ENCODE measurements at places on chromosomes 3 and 15.

DNA sequence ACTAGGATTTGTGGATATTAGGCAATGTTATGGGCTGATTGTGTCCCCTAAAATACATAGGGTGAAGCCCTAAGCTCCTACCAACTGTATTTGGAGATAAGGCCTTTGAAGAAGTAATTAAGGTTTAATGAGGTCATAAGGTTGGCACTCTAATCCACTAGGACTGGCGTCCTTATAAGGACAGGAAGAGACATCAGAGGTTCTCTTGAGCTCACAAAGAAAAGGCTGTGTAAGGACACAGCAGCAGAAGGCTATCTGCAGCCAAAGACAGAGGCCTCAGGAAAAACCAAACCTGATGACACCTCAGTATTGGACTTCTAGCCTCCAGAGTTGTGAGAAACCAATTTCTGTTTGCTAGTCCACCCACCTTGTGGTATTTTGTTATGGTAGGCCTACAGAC, 416.7 kb downstream of the ZBTB20 start:
- DNase-seq, result no peak

DNA sequence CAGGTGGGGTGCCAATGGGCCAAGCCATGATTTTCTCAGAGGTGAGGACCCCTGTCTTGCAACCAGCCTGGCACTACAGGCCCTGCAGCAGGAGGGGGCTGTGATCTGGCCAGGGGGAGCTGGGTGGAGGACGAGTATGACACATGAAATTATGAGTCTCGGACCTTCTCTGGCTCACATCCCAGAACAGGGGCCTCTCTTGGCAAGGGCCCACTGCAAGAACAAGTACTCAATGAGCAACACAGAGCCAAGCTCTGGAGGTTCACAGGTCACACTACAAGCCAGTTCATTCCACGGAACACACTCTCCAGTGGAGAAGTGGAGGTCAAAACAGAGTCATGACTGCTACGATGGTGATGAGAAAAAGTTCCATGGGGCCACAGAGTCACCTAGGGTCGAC, 28.3 kb downstream of the CCDC32 start:
- no peak for DNase-seq

DNA sequence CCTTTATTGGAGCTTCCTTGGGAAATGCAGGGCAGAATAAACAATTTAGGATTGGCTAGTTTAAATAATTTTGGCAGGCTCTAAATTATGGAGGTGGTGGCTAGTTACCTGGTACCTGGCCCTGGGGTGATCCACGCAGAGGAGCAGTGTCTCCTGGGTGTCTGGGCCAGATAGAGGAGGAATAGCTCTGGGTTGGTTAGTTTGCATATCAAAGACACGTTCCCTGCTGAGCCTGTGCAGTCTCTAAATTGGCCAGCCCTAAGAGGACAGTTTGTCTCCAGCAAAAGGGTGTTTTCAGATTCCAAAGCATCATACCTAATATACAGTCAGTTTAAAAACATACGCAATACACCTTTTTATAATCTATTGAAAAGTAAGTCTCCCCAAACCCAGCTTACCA, 333.3 kb upstream of the TPM1 start:
- no peak for DNase-seq

GRCh38 chr3:99410789-99411311, 227.5 kb upstream of the COL8A1 start:
- no peak for DNase-seq

DNA sequence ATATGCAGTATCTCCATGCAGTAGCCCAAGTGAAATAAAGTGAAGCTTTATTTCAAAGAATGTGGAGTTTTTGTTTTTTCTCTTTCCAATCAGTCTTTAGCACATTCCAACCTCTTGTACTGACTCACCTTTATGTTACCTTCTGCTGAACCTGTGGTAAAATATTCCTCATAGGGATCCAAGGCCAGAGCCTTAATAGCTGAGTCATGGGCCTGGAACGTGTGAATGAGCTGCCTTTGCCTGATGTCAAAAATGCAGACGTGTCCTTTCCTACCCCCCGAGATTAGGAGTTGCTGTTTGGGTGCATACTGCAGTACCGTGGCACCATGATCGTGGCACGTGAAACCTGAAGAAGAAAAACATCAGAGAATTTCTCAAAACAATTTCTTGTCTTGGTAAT, 108.5 kb downstream of the GLDN start:
- DNase-seq, result no peak

DNA sequence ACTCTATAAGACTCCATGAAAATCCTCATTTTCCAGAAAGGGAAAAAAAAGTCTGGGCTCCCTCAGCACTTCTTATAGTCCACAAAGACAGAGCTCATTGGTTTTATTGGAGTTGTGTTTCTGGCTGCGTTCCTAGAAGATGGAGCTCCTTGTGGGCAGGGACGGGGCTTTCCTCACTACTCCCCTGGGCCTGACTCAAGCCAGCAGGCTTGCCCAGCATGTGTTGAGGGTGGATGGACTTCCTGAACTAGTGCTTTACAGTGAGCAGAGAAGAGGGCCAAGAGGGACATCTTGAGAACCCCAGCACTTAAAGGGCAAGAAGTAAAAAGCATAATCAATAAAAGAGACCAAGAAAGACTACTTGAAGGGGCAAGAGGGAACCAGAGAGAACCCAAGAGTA, 43.2 kb upstream of the EPHB1 start:
- no peak for DNase-seq

- DNase-seq, result no peak
Measured at GRCh38 chr3:49415931-49416601, 3.8 kb downstream of the TCTA start.

- no peak for DNase-seq
Measured at GRCh38 chr3:47870702-47871260, 67.8 kb downstream of the DHX30 start.

- DNase-seq, result no peak
Measured at GRCh38 chr3:106816838-106817237, 560.4 kb upstream of the CCDC54 start.

GRCh38 chr3:185792955-185793354, 31.9 kb downstream of the IGF2BP2 start:
- DNase-seq, result no peak

GRCh38 chr3:16288664-16289063, 23.7 kb downstream of the OXNAD1 start:
- no peak for DNase-seq

DNA sequence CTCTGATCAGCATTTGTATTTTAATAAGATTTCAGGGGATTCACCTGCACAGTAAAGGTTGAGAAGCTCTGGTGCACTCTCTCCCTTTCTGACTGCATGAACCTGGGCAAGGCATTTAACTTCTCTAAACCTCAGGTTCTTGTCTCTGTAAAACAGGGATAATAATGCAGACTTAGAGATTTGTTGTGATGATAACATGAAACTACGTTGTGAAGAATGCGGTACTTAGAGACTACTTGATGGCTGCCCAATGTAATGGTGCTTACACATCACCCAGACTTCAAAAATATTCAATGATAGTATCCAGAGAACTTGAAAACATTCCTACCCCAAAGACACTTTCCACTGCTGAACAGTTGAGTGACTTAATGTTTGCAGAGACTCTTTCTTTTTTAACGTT, 19.8 kb upstream of the TNFSF10 start:
- DNase-seq, result no peak

- no peak for DNase-seq
Measured at GRCh38 chr15:63034578-63034977, 8.0 kb upstream of the TPM1 start.

DNA sequence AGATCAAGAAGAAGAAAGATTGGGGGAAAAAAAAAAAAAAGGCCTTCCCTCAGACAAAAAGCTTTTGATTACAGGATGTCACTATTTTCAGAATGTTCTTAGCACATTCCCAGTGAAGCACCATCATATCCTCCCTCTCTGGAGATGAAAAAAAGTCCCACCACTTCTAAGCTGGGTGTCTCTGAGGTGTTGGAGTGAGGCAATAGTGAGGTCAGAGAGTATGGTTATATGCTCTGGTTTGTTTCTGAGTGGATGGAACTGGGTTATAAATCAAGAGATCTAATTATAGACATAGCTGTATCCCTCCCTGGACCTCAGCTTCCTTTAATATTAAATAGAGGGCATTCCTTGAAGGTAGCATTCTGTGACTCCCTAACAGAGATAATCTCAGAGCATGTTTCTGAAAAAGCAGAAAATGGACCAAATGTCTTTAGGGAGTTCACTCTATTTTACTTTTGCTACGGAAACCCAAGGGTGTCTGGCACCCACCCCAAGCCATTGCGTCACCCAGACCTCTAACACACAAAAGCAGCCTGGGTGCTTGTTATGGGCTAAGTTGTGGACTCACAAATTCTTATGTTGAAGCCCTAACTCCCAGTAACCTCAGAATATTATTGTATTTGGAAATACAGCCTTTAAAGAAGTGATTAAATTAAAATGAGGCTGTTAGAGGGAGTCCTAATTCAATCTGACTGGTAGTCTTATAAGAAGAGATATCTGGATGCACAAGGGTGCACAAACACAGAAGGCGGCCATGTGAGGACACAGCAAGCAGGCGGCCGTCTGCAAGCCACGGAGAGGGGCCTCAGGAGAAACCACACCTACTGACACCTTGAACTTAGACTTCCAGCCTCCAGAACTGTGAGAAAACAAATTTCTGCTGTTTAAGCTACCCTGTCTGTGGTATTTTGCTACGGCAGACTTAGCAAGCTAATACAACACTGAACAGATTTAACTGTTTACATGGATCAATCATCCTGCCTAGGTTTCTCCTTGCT, 81.5 kb downstream of the MB21D2 start:
- no peak for DNase-seq

GRCh38 chr3:124818398-124819091, 68.6 kb downstream of the ITGB5 start:
- DNase-seq, result no peak

DNA sequence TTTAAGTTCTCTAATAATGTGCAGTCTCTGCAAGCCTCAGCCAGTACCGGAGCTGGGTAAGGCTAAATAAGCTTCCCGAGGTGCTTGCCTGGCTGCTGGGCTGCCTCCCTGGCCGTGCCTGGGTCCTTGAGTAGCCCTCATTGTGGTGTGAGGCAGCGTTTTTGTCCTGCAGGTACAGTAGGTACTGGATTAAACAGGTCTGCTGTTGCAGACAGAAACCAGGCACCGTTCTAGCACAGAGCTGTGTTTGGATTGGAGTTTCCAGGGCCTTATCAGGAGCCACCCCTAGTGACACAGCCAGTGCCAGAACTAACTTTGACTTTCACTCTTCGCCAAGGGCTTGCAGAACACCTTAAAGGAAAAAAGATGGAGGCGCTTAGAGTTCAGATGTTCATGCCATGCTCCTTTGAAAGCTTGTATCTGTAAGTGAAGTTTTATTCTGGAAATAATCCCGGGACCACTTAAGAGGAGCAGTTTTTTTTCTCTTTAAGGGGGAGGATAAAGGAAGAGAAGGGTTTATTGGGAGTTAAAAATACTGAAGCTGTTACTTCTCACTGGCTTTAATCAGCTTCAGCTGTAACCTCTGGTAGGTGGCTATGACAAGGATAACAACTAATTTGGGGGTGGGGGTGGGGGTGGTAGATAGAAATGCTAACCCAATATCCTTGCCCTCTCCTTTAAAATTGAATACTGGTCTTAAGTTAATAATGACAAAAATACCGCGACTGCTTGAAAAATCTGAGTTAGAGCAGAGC, 126.8 kb downstream of the MITF start:
- no peak for DNase-seq

- DNase-seq, result no peak
Measured at GRCh38 chr3:46852839-46853355, 10.3 kb downstream of the MYL3 start.

DNA sequence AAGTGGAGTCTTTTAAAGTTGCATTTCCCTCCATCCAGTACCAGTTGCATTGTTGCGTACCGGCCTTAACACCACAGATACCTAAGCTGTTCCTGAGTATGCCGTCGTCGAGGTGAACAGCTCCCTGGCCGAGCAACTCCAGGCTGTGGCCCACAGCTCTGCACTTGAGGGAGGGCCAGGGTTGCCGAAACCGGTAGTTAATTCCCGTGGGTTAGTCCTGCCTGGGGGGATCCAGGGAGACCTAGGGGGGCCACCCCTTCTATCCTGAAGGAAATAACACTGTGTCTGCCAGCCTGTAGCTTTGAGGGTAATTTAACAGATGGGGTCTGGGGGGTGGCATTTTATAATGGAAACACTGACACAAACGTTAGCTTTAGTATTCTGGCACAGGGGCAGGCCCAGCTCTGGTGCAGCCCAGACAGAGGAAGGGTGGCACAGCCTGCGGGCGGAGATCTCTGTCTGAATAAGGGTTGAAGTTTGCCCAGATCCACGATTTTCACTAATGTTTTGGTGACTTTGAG, 60.8 kb downstream of the RGMA start:
- DNase-seq, result no peak

GRCh38 chr3:196739671-196740480, at the start of gene PAK2:
Gene PAK2, plus strand, starts transcription at chr3:196739857. Its CDS starts 42,790 bp downstream, at chr3:196782647.
- peak; percentile 89 for DNase-seq

DNA sequence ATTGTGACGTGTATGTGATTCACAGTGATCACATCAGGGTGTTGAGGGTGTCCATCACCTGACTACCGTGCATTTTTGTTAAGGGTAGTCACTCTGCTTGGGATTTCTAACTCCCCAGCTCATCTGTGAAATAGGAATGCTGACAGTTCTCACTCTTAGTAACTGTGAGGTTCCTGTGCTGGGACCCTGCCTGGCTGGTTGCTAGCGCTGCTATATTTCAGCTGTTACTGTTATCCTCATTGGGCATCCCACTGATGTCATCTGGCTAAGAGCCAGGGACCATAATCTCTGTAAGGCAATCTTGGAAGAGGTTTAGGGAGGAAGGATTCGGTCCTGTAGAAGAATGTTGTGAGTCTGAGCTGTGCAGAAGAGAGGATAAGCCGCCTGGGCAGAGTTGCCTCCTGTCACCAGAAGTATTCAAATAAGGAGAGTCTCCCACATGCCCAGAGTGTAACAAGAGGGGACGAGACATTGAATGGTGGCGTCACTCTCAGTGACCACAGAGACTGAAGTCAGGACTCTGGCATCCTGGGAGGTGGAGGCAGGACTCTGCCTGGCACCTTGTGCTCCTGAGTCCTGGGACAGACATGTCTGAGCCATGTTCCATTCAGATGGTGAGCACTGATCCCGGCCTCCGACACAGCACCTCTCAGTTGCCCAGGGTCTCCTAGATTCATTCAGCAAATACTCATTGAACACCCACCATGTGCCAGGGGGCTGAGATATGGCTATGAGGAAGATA, 52.2 kb downstream of the FBLN2 start:
- DNase-seq, result peak; percentile 37

- DNase-seq, result no peak
Measured at GRCh38 chr3:61913701-61914100, 352.3 kb downstream of the PTPRG start.

DNA sequence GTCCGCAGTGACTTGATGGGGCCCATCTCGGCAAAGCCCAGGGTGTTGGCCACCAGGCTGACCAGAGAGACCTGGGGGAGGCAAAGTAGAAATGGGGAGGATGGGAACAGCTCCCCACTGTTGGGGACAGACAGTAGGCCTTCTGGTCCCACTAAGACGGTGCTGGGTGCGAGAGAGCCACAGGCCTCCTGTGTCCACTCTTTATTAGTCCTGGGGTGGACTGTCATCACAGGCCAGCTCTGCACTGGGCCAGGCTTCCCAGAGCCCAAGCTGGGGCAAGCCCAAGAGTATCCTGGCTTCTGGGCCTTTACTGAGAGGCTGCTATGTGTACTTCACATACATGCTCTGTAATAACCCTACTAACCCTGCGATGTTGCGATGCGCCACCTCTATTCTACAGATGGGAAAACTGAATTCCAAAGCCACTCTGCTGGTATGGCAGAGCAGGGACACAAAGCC, 66.4 kb downstream of the EXOG start:
- DNase-seq, result no peak

- DNase-seq, result no peak
Measured at GRCh38 chr15:54789376-54789775, 407.4 kb downstream of the RSL24D1 start.

Measured in RKO (cell line).